ENCODE measurements at places on chromosomes 1 and 21.
A peak's percentile ranks its signal among the peaks of the same experiment; 100 is the strongest.

GRCh38 chr1:214391873-214392645 lies 111.1 kb downstream of the SMYD2 start:
- no peak for DNase-seq

DNA sequence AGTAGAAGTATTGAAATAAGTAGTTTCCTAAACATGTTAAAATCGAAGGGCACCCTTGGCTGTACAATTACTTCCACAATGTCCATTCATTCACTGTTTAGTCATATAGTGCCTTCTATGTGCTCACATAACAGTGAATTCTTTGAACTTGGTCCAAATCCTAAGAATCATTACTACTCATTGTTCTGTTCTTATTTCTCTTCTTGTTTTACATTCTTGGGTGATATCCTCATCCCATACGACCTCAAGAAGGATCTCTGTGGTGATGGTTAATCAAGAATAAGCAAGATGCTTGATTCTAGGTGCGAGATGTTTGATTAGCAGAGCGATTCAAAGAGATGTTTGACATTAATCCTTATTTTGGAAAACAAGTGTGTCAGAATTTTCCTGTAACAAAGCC lies 667.4 kb upstream of the ZP4 start:
- DNase-seq, result no peak

- peak; percentile 8 for DNase-seq
Observed at GRCh38 chr1:17274186-17275170, 25.6 kb downstream of the PADI3 start.

- peak; percentile 30 for DNase-seq
Observed at GRCh38 chr1:235503403-235504121, 690 bp downstream of the B3GALNT2 start.

DNA sequence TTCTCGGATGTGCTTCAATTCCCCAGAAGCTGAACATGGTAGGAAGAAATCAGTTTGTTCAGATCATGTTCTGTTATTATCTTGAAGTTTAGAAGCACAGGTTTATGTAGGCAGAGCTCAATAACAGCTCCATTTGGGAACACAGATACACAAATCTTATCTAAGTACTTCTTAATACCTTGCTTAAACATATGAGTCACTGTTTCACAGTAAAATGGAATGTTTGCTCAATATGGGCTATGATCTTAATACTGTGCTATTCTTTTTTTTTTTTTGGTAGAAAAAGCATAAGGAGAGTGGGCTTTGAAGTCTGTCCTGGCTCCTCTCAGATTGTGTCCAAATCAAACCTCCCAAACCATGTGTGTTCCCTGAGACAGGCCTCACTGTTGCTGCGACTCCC lies 13.4 kb downstream of the PROK1 start:
- no peak for DNase-seq

- DNase-seq, result no peak
Observed at GRCh38 chr1:30976143-30976542, 67.6 kb upstream of the SDC3 start.

GRCh38 chr1:84143796-84144565 lies at the start of gene PRKACB:
PRKACB (plus strand) TSS chr1:84144271; CDS start chr1:84144362, 91 bp downstream.
- DNase-seq, result no peak

DNA sequence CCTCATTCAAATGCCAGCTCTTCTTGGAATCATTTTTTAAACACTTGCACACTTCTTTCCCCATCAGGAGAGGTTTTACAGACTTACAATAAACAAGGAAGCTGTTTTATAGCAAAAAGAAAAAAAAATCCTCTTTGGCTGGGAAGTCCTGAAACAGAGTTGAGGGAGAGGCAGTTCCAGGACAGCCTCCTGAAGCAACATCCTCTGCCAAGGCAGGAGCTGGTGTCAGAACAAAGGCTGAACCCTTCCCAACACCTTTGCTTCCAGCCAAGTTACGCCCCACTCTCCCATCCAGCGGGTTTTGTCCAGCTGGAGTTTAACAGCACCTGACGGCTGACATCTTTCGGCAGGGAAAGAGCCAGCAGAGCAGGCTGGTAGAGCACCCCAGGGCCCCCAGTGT lies 287.8 kb downstream of the RRAGC start:
- DNase-seq, result no peak

DNA sequence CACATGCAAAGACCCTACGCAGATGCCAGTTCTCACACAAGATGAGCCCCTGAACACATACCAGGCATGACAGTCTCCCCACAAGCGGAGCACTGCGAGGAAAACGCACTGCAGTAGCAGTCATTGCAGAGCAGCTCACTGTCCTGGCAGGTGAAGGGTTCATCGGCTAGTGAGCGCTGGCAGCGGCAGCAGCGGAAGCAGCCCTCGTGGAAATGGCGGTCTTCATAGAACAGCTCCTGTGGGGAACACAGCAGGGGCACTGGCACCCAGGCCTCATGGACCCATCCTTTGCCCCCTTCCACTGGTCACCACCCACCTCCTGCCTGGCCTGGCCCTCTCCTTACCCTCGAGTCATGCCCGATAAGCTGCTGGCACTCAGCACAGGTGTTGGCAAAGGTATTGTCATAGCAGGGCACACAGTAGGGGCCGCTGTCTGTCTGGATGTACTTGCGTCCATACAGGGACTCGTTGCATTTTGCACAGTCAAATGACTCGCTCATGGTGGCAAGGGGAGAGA lies 6.3 kb downstream of the FHL3 start:
- DNase-seq, result no peak

DNA sequence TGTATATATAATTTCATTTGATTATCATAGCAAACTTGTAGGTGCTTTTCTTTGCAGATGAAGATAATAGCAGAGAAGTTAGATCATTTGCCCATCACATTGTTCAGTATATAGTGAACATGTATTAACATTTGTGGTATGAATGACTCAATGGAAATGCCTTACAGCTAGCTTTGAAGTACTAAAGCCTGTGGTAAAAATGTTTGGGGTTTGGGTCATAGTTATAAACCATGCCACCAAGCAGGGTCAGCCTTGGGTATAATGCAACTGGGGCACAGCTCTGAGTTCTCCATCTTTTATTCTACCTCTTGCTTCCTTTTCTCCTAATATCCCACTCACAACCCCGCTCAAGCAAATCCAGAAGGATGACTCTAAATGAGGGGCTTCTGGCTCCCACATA lies 141.6 kb downstream of the KCNT2 start:
- DNase-seq, result no peak

- DNase-seq, result no peak
Observed at GRCh38 chr1:7253988-7254587, 468.8 kb downstream of the CAMTA1 start.

DNA sequence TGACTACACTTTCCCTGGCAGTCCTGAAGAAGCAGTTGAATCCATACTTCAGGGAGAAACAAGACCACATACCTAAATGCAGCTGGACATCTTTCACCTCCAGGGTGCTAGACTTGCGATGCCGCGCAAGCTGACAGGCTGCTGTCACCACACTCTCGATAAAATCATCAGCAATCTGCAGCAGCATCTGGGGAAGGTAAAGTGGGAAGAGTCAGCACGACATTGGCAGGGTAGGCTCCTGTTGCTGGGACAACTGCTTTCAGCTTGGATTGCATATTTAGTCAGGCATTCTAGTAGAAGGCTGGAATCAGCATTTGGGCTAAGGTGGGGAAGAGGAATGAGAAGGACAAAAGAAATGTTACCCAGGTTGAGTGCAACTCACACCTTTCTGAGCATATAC lies 21.1 kb downstream of the RAB42 start:
- DNase-seq, result no peak

- DNase-seq, result no peak
Observed at GRCh38 chr1:110494522-110495406, 24.2 kb downstream of the KCNA10 start.

- DNase-seq, result no peak
Observed at GRCh38 chr1:54474310-54475251, 68.4 kb upstream of the SSBP3 start.

DNA sequence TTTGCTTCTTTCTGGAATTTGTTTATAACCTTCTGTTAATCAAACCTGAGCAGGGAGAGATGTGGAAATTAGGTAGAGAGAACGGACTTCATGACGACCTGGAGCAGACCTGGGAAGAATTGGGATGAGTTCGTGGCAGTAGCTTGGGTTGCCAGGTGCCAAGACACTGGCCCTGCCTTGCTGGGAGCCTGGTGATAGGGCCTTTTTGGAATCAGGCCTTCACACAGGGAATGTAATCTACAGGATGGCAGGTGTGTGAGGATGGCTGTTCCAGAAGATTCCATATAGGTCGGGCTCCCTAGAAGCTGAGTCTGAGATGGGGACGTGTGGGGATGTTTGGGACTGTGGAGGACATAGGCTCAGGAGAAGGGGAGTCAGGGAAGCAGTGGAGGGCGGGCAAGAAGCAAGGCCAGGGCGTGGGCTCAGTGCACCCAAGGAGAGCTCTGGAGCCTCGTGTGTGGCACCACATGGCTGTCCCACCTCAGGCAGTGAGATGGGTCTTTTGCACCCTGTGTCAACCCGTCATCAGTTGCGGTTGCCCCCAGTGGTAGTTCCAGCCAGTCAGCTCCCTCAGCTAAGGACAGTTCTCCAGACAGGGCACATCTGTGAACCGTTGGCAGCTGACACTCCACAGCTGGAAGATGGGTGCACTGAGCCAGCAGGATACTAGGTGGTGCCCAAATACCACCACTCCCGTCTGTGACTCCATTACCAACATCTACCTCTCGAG lies 395.9 kb downstream of the MATN1 start:
- DNase-seq, result no peak

- no peak for DNase-seq
Observed at GRCh38 chr1:186183970-186184628, 191.0 kb downstream of the TPR start.

- peak; percentile 9 for DNase-seq
Observed at GRCh38 chr1:193479187-193479586, 292.8 kb upstream of the B3GALT2 start.

- peak; percentile 22 for DNase-seq
Observed at GRCh38 chr21:29342363-29342957, 43.7 kb downstream of the BACH1 start.

DNA sequence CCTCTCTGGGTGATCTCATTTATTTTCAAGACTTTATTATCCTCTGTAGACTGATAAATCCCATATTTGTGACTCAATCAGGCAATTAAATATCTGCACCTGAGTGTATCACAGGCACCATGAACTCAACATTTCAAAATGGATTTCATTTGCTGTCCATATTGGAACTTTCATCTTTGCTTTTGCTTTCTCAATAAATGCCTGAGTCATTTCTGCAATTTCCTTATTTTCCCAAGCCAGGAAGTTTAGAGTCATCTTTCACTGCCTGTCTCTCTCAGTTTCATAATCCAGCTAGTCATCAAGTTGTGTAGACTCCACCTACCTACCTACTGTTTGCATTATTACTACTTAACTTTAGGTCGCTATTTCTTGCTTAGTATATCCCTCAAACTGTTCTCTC lies 540.9 kb downstream of the LMO4 start:
- no peak for DNase-seq

GRCh38 chr1:234554218-234554697 lies 55.7 kb downstream of the IRF2BP2 start:
- DNase-seq, result no peak

GRCh38 chr1:43900386-43900785 lies 33.2 kb upstream of the ARTN start:
- DNase-seq, result no peak

DNA sequence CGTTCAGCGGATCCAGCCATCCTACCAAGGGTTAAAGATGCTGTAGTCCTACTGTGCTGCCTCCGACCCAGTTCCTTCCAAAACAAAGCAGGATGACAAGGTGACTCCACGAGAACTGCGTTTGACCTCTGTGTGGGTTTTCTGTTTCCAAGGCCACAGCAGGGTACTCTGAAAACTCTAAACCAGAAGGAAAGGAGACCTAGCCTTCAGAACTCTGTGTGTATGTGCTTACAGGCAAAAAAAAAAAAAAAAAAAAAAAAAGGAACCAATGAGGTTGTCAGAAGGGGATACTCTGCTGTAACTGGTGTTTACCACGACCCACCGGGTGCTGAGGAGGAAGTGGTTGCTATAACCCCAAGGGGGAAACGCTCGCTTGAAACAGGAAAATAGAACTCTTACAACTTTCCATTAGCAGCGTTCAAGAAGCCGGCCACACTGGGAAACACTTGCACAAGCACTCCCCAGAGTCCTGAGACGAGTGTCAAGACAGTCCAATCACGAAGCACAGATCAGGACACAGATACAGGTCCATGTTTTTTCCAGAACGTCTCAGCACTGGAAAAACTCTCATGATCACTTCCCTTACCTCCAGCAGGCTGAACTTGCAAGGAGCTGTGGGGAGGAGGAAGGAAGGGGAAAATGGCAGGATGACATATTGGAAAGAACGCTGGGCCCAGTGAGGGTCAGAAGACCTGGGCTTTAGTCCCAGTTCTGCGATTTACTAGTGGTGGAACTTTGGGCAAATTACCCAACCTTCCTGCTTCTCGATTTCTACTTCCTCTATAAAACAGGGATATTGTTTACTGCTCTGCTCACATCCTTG lies 64.0 kb downstream of the ITPKB start:
- DNase-seq, result no peak

DNA sequence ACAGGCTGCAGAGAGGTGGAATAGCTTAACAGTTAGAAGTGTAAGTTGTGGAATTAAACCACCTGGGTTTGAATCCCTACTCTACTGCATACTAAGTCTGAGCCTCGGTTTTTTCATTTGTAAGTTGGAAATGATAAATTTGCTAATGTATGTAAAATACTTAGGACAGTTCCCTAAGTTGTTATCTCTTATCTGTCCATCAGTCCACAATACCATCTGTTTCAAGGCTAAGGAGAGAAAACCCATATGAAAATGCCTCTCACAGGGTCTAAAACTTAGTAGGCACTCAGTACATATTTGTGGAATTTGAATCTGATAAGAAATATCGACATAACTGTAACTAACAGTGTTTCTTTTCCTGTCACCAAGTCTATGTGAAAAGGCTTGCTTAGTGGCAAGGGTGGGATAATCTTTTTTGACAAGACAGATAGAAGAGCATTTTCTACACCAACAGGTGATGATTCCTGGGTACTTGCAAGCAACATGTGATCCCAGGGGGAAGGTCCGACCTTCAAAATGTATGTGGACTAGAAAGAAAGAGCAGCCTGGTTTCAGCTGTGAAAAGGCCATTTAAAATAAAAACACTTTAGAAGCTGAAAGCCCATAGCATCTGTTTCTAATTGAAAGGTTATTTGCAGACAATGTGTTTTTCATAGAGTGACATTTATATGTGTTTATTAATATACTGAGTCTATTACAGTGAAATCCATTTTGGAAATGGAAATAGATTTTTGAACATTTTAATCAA lies 202.9 kb downstream of the HHAT start:
- DNase-seq, result no peak

- no peak for DNase-seq
Observed at GRCh38 chr1:169236143-169236542, 129.7 kb downstream of the ATP1B1 start.

- DNase-seq, result no peak
Observed at GRCh38 chr1:235881930-235882700, 15.4 kb upstream of the LYST start.

DNA sequence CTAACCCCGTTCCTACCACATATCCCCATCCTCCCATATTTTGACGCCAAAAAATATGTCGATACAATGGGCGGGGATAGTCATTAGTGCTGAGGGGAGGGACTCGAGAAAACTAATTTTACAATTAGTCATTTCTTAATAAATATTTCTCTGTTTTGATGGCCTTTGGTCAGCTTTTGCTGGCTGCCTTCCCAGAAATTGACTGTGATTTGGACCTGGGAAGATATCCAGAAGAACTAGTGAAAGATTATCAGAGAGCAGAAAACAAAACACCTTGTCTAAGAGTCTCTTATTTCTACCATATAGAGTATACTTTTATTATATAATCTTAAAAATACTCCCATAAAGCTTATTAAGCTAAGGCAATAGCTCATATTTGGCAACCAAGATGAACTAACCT lies 247.6 kb downstream of the MRPL39 start:
- no peak for DNase-seq

Data from stimulated activated CD4-positive, alpha-beta T cell treated with anti-CD3 and anti-CD28 coated beads, Interleukin-12 subunit alpha, Interleukin-12 subunit beta, amount 100 ng/mL, for 4 hours (primary cell).